ENCODE measurements at places on chromosomes 5 and 9.

- no peak for DNase-seq
Observed at GRCh38 chr5:89722538-89722937, 687.0 kb downstream of the CETN3 start.

DNA sequence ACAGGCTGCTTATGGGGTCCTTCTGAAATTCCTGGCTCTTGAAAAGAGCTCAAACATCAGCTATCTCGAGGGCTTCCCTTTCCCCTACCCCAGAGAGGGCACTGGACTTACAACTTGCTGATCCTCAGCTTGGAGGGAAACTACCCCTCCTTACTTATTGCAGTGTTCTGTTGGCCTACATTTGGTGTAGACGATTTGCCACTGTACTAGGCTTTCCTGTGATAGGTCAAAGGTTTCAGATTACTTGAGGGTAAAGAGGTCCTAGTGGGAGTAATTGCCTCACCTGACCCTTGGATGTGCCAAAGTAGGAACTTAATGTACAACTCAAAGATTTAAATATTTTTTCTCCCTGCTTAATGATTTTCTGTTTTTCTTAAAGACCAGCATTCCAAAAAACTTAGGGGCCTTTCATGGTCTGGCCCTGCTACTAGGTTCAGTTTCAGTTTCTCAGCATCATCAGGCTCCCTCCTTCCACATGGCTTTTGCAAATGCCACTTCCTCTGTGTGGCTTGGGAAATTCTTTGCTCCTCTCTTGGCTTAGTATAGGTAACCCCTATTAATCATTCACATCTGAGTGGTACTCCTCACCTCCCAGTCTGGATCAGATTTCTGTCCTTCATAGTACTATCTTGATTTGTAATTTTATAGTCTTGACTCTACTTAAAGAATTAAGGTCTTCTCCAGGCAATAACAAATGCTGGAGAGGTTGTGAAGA is 32.4 kb downstream of the CYSTM1 start:
- DNase-seq, result no peak

- DNase-seq, result no peak
Observed at GRCh38 chr5:134003064-134003816, 1.5 kb downstream of the VDAC1 start.

GRCh38 chr9:96171728-96172127 is 130.2 kb downstream of the HSD17B3 start:
- DNase-seq, result no peak

DNA sequence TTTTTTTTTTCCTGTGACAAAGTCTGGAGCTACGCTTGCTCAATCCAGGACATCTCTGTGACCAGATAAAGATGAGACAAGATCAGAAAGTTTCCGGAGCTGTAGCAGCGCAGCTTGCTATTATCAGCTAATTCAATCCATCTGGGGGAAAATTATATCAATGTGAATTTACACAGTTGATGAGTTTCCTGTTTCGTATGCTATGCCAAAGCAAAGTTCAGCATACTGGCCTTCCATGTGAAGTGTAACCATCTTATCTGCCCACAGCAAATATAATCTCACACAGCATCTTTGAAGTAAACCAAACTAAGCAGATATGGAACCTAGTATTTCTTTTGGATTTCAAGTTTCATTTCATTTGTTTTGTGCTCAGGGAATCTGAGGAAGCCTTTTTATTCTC is 1767.7 kb downstream of the EFNA5 start:
- no peak for DNase-seq

DNA sequence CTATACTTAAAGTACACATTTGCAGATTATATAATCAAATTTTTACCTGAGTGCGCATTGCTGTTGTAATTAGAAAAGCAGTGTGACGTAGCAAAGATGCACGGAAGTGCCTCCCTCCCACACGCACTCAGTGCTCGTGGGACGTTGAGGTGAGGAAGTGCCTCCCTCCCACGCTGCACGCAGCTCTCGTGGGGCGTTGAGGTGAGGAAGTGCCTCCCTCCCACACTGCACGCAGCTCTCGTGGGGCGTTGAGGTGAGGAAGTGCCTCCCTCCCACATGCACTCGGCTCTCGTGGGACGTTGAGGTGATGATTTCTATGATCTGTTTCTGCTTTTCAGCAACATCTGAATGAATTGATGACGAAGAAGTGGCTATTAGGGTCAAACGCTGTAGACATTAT is 21.0 kb downstream of the EXOC3 start:
- DNase-seq, result no peak

GRCh38 chr5:131363811-131364506 is 100.1 kb downstream of the CDC42SE2 start:
- DNase-seq, result no peak

- no peak for DNase-seq
Observed at GRCh38 chr9:122095010-122095767, 2.1 kb upstream of the TTLL11 start.

DNA sequence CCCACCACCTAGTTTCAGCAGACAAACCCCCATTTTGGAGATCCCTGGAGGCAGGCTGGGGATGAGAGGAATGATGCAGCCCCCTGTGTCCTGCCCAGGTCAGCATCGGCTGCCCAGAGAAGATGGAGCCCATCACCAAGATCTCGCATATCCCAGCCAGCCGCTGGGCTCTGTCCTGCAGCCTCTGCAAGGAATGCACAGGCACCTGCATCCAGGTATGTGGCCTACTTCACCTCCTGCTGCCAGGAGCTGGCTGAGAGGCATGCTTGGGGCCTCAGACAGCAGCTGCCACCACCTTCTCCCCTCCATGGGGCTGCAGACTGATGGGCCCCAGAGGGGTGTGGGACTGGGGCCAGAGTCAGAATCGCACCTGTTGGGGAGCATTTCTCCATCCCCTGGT is 38.9 kb downstream of the JADE2 start:
- no peak for DNase-seq

DNA sequence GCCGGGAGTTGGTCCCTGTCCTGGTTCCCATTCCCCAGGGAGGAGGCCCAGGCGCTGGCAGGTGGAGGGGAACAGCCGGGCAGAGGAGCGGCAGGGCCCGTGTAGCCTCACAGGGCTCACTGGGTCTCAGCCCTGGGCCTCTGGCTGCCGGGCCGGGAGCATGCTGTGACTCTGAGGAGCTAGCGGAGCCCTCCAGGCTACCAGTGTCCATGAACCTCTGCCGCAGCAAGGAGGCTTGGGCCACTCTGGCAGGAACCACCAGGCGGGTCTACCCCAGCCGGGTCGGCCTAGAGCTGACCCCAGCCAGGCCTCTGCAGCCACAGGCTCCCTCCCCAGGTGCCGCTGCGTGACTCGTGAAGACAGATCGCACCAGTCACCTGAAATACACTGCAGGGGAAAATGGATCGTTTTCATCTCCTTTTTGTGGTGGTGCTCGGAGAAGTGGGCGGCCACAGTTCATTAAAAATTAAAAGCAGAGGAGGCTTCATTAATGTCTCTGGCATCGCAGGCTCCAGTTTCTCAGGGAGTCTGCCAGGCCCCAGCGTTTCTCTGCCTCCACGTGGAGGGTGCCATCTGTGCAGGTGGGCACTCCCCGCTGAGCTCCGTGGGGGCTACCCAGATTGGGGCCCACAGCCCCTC is 43.8 kb downstream of the KCNT1 start:
- no peak for DNase-seq

DNA sequence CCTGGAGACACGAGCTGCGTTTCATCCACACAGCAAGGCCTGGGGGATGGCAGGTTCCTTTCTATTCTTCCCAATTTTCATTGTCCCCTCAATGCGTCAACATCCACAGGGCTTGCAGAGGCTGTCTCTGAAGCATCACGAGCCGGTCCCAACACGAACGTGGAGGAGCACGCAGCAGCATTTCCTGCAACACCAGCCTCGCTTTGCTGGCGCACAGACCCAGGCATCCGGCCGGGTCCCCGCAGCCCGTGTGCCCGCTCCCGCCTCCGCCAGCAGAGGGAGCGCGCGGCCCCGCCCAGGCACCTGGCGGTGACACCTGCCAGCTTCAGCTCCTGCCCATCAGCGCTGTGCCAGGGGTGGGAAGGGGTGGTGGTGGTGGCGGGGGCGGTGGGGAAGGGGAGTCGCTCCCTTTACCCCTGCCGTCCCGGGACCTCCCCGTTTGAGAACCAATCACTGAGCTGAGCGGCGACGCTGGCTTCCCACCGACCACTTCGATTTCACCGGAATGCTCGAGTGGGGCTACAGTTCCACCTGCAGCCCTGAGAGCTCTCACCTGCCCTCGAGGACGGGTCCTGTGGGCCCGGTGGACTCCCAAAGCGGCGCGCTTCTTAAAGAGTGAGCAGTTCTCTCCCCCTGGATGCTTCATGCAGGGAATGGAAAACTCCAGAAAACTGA is 464.5 kb downstream of the ICE1 start:
- peak; percentile 39 for DNase-seq

GRCh38 chr9:9855177-9856078 is 757.4 kb downstream of the PTPRD start:
- no peak for DNase-seq

- DNase-seq, result no peak
Observed at GRCh38 chr5:55535199-55535905, 588 bp upstream of the PLPP1 start.

- no peak for DNase-seq
Observed at GRCh38 chr5:142143878-142144277, 35.3 kb downstream of the NDFIP1 start.

GRCh38 chr5:150272531-150272930 is 17.0 kb downstream of the CAMK2A start:
- DNase-seq, result no peak

GRCh38 chr9:136538599-136539426 is 7.0 kb downstream of the NOTCH1 start:
- DNase-seq, result no peak

DNA sequence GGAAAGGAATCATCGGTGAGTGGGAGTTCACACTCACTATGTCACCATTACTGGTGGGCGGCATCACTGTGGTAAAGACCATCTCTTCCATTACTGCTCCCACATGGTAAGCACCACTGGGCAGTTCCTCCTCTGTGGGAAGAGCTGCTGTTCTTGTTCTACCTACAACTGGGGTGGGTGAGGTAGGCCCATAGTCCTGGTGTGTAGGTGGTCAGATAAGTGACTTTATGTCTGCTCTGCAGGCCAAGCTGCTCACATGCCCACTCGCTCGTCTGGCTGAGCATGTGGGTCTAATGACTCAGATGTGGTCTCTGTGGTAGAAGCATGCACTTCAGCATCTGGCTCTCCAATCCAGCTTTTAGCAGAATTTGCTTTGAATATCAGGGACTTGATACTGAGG is 82.9 kb downstream of the TMEM215 start:
- DNase-seq, result no peak

- no peak for DNase-seq
Observed at GRCh38 chr9:134125413-134126095, 10.3 kb upstream of the WDR5 start.

GRCh38 chr9:4690144-4690543 is 10.8 kb downstream of the CDC37L1 start:
- DNase-seq, result no peak

DNA sequence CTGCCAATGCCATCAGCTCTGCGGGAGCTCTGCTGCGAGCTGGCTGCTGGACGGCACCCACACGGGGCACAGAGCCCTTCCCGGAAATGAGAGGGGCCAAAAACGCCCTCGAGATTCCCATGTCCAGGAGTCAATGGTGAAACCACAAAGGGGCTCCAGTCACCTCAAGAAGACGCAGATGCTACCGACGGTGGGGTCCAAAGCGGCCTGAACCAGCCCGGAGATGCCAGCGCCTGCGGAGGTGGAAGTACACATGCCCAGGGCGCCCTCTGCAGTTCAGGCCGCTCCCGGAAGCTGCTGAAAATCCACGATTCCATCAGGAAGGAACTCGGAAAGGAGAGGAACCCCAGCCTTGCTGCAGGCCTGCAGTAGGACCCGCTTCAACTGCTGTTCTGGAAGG is 82.4 kb upstream of the SELENOP start:
- no peak for DNase-seq

GRCh38 chr5:12095808-12096281 is 191.6 kb upstream of the CTNND2 start:
- no peak for DNase-seq

GRCh38 chr5:149684371-149684770 is 45.7 kb upstream of the PPARGC1B start:
- DNase-seq, result no peak

DNA sequence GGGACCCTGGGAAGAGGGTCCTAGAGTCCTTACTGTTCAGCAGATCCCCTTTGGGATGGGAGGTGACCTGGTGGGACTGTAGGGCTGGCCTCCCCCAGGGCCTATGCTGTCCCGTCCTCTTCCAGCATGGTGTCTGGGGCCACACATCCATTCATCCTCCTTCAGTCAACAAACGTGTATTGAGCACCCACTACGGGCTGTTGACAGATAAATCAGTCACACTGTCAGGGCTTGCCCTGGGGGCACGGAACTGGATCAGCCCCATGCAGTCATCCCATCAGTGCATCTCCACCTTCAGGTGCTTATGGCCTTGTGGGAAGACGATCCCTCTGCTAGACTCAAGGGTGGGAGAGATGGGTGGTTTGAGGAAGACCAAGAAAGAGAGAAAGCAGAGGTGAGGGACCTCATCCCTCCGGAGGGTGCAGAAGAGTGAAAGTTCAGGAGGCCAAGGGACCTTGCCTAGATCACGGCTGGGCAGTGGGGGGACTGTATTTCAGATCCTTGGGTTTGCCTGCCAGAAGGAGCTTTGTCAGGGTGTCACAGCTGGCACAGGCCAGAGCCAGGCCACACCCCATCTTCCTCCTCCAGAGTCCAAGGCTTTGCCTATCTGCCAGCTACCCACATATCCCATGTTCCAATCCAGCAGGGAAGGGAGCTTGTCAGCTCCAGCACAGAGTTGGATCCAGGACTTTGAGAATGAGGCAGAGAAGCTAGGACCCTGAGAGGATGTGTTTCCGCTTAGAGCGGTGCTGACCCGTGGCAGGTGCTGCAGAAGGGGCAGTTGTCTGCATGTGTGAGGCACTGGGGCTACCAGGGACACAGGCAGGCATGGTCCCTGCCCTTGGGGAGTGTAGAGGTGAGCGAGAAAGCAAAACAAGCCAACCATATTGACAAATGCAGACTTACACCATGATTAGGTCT is 30.5 kb downstream of the COL27A1 start:
- DNase-seq, result no peak

DNA sequence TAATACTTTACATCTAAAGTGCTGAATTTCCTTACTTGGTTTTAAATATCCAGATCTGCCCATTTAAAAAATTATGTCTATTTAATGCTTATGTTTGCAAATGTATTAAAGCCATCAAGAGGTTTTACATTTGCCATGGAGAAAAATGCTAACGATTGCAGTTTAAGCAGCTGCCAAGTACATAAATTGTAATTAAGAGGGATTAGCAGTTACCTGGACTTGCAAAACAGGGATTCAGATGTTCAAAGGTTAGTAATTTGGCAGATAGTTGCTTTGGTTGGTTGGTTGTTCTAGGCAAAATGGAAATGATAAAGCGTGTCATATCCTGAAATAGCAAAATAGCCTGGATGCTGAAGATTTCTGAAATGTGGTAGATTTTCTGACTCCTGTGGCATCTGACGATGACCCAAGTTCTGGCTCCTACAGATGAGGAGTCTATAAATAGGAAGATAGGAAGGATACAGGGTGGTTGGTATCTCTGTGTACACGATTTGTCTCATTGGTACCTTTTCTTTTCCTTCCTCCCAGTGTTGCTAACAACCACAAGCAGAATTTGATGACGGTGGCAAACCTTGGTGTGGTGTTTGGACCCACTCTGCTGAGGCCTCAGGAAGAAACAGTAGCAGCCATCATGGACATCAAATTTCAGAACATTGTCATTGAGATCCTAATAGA is 282.9 kb downstream of the NR3C1 start:
- DNase-seq, result no peak

All from GM18507 (cell line).